ENCODE measurements at places on chromosomes 11 and 22. TPM values are rescaled to one million over a fixed set of nuclear protein-coding genes. Genes with fewer than 3 reads are reported as not detected.

DNA sequence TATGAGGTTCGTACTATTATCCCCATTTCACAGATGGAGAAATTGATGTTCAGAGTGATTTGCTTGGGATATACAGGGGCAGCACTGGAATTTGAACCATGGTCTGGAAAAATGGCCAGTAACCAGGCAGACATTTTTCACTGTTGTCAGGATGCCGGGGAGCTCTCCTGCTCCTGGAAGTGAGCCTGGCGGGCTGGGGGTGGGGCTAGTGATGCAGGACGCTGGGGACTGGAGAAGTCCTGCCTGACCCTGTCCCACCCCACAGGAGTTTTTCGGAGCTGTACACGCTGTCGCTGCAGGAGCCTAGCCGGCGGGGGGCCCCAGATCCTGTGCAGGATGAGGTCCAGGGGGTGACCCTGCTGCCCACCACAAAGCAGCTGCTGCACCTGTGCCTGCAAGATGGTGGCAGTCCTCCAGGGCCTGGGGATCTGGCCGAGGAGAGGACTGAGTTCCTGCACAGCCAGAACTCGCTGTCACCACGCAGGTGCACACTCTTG is 11.1 kb downstream of the SIPA1 start:
- no peaks in the 10 kb centered on the region for H3K27me3 ChIP-seq
- H3K4me1 ChIP-seq: peaks cover 4% of the 10 kb centered on the region
- no peak overlapping the region for H3K4me3 ChIP-seq
- peaks cover 5% of the 10 kb centered on the region for H3K36me3 ChIP-seq
- no peak for DNase-seq
- H3K27ac ChIP-seq: no peak overlapping the region

DNA sequence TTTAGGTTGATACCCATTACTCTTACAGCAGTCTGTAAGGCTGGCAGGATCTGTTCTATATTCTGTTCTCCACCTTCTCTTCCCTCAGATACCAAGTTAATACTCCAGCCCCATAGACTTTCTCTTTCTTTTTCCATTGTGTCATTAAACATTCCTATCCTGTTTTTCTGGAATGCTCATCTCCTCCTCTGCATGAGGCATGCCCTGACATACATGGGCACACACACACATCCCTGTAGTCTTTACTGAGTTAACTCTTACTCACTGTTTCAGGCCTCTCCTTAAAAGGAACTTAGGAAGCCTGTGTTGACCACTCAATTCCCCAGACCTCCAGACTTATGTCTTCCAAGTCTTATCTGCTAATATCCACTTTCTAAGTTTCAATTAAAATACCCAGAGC is 476.8 kb downstream of the METTL15 start:
- no peak overlapping the region for H3K4me3 ChIP-seq
- H3K27me3 ChIP-seq: no peaks in the 10 kb centered on the region
- DNase-seq: no peak
- H3K4me1 ChIP-seq: no peaks in the 10 kb centered on the region
- no peaks in the 10 kb centered on the region for H3K36me3 ChIP-seq

GRCh38 chr22:27836181-27836580 is 34.6 kb upstream of the MN1 start:
- no peak for DNase-seq
- no peaks in the 10 kb centered on the region for H3K27me3 ChIP-seq
- peaks cover 3% of the 10 kb centered on the region for H3K4me1 ChIP-seq
- H3K36me3 ChIP-seq: peaks cover 8% of the 10 kb centered on the region

IGSF22 gene
- 0.35 TPM for total RNA-seq

LMO1 gene
- total RNA-seq: 0.50 TPM

Measured in H9 (cell line).